Stimulated activated naive CD4-positive, alpha-beta T cell (primary cell): ENCODE measurements at places on chromosomes 16 and 17.
A peak's percentile ranks its signal among the peaks of the same experiment; 100 is the strongest.

DNA sequence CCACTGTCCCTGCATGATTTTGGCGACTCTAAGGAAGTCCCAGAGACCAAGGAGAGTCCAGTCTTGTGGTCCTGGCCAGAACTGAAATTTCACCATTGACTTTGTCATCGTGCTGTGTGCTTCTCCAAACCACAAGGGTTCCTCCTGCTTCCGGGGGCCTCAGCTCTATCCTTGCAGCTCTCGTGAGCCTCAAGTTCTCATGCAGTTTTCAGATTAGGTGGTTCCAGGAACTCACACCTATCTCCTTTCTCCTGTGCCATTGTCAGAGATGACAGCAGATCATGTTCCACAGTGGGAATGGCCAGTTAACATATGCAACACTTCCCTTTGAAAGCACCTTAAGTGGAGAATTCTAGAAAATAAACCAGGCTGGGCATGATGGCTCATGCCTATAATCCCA is 97.9 kb upstream of the CRHR1 start:
- no peak for DNase-seq

DNA sequence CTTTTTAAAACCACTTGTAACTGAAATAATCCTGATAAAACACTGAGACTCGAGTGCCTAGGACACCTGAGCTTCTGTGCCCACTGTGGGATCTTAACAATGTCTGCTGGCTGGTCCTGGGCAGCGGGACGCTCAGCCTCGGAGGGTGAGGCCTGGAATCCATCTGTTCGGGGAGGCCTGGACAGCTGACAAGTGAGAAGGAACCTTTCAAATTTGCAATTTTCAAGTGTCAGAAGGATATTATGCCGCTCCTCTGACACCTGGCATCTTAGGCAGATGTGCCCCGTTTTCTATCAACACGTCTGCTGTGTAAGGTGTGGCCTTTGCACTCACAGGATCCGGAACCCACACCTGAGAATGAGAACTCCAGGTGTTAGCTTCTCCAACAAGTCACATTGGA is 33.1 kb upstream of the C16orf78 start:
- no peak for DNase-seq

- DNase-seq, result no peak
Measured at GRCh38 chr16:69860233-69861231, 90.6 kb upstream of the CLEC18A start.

DNA sequence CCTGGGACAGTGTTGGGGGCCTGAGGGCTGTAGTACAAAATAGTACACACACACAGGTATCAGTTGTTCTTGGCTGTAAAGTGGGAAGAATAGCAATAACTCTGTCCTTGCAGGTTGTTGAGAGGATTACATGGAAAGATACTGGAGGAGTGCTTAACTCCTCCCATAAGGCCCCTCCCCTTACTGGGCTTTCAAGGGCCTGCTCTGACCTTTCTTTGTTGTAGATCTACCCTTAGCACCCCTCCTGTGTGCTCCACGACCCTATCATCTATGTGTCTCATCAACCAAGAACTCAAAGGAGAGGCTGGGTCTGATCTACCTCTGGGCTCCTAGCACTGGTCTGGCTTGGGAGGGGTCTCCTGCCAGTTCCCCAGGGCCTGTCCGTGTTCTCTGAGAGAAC is 8.3 kb upstream of the EDC4 start:
- no peak for DNase-seq

DNA sequence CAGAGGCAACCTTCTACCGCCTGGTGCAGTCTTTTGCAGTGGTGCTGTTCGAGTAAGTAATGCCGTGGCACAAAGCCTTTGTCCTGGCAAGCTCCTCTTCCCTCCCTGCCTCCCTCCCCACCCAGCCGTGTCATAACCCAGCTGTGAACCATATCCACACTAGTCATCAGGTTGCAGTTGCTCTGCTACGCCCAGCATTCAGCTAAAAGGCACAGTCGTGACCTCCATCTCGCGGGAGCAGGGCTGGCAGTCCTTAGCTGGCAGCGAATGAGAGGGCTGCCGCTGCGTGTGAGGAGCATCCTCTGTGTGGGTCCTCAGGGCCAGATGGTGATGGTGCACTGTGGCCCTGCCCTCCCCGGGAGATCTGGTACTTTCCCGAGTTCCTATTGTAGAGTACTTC is 39.3 kb downstream of the CIBAR2 start:
- no peak for DNase-seq

DNA sequence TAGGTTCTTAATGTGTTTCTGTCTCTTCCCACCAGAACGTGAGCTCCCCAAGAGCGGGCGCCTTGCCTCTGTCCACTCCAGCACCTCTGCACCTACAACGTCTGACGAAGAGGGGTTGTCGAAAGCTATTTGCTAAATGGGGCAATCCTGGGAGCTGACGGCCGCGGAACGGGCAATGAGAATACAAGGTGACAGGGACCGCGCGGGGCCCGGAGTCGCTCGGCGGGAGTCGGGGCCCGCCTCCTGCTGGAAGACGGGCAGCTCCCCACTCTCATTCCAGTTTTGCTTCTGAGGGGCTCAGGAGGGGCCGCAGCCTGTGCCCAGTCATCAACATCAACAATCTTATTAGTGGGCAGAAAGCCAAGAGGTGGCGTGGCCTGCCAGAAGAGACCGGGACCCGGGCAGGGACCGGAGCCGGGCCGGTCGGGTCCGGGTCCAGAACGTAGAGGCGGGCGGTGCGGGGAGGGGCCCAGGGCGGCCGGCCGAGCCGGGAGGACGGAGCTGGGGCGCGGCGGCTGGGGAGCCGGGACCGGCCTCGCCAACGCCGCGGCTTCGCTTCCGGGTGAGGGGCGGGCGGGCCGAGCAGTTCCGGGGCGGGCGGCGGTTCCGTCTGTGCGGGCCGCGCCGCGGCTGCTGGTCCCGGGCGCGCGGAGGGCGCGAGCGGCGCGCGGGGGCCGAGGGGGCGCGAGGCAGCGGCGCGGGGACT is at the start of gene MOSMO:
TSS of gene MOSMO (plus strand) at position 603 of the 706 bp plus-strand sequence. CDS start 191 bp downstream, outside the sequence.
- DNase-seq, result peak; percentile 45

- DNase-seq, result no peak
Measured at GRCh38 chr17:74568106-74568873, 981 bp upstream of the CD300H start.

- no peak for DNase-seq
Measured at GRCh38 chr17:63840591-63841349, 1.7 kb downstream of the SMARCD2 start.

DNA sequence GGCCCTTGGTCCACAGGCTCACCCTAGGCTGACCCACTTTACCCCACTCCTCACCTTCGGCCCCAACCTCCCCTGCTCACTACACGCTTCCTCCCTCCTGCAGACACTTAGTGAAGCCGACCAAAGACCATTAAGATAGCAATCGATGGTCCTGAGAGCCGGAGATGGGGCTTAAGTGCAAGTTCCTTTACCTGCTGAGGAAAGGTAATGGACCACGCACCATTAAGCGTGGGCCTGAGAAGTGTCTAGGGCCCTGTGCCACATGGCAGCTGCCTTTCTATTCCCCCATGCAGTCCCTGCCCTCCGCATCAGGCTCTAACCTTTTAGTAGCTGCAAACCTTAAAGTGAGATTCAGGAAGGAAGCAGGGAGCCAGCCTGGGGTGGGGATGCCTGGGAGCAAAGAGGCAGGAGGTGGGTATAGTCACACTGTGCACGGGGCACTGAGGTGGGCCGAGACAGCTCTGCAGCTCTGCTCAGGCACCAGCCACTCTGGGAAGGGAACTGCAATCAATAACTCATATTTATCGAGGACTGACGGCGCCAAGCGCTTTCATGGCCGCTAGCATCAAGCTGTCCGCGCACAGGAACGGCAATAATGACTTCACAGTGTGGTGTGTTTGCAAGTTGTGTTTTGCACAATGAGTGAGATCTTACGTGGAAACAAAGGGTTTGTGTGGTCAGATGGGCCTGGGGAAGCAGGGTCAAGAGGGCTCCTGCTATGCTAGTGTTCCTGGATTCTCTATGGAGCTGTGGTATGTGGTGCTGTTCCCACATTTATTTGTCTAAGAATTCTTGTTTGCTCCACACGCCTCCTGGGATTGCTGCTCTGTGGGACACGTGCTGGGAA is 84.9 kb upstream of the CDC42EP4 start:
- no peak for DNase-seq

DNA sequence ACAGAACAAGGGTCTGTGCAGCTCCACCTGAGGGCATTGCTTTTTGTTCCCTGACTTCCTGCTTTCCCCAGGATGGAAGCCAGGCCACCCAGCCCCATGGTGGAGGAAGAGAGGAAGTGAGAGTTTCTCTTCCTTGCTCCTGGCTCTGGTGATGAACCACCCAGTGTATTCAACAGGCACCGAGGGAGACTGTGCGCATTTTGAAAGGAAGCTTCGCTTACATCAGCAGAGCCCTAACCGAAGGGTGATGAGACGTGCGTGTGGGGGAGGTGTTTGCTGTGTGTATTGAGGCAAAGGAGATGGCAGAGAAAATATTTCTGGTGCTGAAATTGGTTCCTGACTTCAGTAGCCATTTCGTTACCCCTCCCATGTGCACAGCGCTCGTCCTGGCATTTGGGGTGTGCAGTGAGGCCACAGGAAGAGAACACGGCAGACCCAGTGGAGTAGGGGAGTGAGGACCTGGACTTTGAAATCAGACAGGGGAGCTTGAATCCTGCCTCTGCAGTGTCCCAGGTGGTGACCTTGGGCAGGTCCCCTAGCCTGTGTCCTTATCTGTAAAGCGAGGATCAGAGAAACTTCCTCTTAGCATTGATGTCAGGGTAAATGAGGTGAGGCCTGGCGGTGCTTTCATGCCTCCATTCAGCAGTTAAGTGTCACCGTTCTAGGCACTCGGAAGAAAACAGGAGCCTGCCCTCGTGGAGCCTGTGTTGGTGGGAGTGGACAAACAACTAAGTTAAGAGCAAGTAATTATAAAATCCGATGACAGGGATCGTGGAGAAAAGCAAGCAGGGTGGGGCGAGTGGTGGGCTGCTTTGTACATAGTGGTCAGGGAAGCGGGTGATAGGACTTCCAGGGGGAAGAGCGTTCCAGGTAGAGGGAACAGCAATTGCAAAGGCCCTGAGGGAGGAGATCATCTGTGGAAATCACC is 7.4 kb downstream of the CMIP start:
- no peak for DNase-seq

DNA sequence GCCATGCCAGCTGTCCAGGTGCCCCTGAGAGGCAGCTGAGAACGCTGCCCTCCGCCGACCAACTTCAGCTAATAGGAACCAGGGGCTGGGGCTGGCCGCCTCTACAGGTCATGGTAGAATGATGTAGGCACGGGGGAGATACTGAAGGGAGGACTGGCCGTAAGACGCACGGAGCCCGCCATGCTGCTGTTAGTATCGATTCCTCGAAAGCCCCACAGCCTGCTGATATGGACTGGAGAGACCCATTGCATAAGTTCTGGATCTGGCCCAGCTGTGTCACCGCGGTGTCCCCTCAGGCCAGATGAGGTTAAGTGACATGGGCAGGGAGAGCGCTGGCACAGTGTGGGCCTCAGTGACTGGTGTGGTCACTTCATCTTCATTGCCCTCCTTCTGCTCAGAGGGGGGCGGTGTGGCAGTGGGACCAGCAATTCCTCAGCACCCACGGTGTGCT is 75.6 kb downstream of the AMFR start:
- DNase-seq, result no peak

DNA sequence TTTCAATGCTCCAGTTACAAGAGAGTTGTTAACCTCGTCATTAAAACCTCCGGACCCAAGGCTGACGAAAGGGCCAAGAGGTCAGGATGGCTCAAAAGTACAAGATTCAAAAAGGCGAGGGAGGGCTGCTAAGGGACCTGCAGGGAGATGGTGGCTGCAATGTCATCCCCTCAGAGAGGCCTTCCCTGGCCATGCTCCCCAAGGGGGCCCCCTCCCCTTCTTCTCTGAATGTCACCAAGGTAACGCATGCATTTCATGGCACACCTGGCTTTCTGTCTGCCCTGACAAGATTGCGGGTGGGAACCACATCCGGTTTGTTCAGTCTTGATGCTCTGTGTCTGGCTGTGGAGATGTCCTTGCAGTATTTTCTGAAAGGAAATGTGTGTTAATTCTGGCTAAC is 89.9 kb downstream of the C16orf78 start:
- DNase-seq, result peak; percentile 56

GRCh38 chr17:82793974-82794630 is 42.2 kb downstream of the TBCD start:
- DNase-seq, result no peak

DNA sequence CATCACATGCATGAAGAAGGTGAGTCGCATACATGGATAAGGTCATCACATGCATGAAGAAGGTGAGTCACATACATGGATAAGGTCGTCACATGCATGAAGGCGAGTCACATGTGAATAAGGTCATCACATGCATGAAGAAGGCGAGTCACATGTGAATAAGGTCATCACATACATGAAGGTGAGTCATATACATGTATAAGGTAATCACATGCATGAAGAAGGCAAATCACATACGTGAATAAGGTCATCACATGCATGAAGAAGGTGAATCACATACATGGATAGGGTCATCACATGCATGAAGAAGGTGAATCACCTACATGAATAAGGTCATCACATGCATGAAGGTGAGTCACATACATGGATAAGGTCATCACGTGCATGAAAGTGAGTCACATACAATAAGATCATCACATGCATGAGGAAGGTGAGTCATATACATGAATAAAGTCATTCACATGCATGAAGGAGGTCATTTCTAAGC is 105.1 kb upstream of the SDK2 start:
- no peak for DNase-seq

GRCh38 chr16:27351989-27352388 is 38.2 kb downstream of the IL4R start:
- DNase-seq, result no peak

DNA sequence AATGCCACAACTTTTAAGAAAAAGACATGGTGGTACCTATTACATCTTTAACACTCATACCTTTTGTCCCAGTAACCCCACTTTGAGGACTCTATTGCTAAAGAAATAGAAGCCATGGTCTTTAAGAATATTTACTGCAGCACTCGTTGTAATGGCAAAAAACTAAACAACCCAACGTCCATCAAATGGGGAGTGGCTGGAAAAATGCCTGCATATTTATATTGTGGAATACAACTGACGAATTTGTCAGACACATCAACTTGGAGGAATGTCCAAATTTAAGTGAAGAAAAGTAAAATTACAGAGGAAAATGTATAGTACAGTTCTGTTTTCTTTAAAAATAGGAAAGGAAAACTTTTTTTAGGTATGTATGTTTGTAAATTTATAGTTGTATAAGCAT is 47.8 kb downstream of the STX8 start:
- DNase-seq, result no peak

DNA sequence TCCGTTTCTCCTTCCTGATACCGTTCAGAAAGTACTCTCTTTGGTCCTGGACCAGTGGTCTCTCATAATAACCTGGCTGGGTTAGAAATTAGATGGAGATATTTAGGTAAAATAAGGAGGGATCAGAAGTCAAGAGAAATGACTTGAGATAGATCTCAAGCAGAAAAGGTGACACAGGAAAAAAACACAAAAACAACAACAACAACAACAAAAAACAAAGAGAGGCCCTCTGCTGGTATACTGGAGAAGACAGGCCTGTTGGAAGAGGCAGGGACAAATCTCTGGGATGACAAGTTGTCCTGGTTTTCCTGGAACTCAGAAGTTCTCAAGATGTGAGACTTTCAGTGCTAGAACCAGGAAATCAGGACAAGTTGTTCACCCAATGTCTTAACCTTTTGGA is 430.5 kb downstream of the SHISA9 start:
- no peak for DNase-seq
